ENCODE measurements at places on chromosomes 4 and X.

DNA sequence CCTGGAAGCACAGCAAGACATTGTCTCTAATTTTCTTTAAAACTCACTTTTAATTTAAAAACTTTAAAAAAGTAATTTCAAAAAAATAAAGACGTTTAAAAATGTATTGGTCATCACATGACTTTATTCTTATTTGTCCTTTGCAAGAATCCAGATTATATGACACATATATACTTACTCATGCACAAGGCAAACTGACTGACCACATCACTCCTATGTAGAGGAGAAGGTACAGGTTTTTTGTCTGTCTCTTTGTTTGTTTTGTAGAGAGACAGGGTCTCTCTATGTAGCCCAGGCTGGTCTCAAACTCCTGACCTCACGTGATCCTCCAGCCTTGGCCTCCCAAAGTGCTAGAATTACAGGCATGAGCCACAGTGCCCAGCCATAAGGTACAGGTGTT lies 28.6 kb downstream of the MAML3 start:
- DNase-seq = no peak

GRCh38 chrX:48747415-48748016 lies 14.0 kb upstream of the GLOD5 start:
- DNase-seq = no peak

GRCh38 chr4:106971636-106972035 lies 64.5 kb downstream of the DKK2 start:
- no peak for DNase-seq

DNA sequence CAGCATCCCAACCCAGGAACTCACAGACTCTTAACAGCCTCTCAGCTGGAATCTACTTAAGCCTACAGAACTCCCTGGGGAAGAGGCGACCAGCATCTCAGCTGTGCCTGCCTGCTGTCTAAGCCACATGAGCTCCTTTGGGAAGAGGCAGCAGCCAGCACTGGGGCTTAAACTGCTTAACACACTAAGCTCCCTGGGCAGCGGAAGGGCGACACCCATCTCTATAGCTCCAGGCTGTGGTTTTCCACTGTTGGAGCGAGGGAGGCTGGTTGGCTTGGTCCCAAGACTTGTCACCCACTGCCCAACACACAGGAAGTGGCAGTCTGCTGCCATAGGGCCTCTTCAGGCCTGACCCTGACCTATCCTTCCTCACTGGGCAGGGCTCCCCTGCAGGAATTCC lies 1544.1 kb upstream of the ADGRL3 start:
- DNase-seq = no peak

GRCh38 chr4:82287720-82288119 lies 86.1 kb downstream of the HNRNPD start:
- no peak for DNase-seq

GRCh38 chrX:47030339-47030738 lies 47.9 kb upstream of the RGN start:
- no peak for DNase-seq

DNA sequence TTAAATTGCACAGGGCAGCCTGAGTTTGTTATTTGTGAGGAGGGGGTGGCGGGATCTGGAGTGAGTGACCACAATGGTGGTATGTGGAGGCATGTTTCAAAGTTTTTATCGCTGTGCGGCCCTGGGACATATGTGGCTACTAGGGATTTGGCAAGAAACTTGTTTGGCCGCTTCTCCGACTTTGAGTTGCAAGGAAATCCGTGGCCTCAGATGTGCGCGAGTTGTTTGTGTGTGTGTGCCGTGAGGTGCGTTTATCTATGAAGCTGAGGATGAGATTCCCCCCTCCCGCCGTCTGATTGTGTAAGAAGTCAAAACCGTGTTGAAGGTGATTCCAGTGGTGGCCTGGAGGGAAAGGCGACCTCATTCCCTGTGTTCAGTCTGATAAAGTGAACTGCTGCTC lies 1.4 kb downstream of the JADE3 start:
- no peak for DNase-seq

DNA sequence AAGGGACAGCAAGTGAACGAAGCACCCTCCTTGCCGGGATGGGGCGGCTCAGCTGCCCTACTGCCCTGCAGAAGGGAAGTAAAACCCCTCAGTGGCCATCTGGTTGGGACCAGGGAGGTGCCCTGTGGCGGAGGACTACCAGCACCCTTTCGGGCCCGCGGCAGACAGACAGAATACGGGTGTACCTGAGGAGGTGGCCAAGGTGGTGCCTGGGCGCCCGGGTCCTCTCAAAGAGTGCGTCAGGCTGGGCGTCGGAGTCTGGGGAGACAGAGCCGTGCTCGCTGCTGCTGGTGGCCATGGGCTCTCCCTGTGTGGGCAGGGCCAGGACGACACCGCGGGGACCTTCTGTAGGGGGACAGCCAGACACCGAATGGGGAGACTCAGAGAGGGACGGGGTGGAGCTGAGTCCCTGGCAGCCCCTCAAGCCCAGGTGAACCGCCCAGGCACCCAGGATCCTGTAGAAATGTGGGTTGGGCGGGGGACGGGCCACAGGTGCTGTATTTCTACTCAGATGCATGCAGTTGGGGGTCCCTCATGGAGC lies 29.7 kb downstream of the PDHA1 start:
- DNase-seq = no peak

DNA sequence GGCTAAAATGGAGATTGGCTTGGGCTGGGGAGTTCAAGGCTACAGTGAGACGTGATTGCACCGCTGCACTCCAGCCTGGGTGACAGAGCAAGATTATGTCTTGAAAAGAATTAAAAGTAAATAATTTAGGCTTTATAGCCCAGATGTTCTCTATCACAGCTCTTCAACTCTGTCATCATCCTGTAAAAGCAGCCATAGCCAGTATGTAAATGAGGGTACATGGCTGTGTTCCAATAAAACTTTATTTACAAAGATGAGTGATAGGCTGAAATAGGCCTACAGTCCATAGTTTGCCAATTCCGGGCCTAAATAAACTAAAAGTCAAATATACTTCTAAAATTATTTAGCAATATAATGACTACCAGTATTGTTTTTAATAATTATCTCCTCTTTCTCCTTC lies 9.2 kb downstream of the RRH start:
- no peak for DNase-seq

DNA sequence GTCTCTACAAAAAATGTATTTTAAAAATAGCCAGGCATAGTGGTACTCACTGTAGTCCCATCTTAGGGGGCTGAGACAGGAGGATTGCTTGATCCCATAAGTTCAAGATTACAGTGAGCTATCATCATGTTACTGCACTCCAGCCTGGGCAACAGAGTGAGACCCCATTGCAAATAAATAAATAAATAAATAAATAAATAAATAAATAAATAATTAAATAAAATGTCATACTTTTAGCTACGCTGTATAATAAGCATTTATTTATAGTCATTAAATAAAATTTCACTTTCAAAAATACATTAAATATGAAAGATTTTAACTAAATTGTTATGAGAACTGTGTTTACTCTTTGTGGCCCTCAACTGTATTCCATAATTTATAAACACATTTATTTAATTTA lies 1124.2 kb downstream of the PCDH7 start:
- DNase-seq = no peak

- no peak for DNase-seq
Measured at GRCh38 chr4:108433832-108434231, 186.5 kb upstream of the RPL34 start.

- no peak for DNase-seq
Measured at GRCh38 chr4:145483514-145483913, 1.9 kb downstream of the SMAD1 start.

DNA sequence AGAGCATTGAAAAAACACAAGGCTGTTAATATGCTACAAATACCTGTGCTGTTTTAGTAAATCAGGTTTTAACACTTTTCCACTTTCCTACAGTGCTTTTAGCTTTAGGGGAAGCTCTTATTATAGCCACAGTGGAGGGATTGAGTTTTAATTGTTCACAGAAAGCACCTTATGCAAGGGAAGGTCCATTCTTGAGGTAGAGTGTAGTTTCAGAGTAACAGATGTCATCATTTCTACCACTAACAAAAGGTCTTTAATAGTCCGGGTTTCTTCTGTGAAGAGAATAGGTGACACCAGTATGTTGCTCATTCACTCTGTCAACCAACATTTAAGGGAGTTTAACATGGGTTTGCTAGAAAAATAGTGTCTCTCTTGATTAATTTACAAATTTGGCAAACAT lies 104.4 kb downstream of the STIM2 start:
- DNase-seq = no peak

- DNase-seq = no peak
Measured at GRCh38 chr4:77800483-77801259, 18.5 kb downstream of the CNOT6L start.

DNA sequence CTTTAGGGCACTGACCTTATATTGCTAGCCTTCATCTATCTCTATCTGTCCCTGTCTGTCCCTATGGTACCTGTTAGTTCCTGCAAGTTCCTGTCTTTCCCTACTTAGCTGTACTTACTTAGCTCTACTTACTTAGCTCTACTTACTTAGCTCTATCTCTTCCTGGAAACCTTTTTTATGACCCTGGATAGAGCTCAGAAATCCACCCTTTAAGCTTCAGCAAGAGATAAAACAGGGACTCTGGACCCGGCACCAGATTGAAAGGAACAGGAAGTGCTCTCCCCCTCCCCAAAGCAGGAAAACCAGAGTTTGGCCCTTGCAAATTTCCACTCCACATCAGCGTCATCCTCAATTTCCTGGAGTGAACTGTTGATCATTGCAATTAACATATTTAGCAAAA lies 12.3 kb upstream of the IL9R start:
- no peak for DNase-seq

GRCh38 chrX:17226736-17227135 lies 148.3 kb upstream of the NHS start:
- no peak for DNase-seq

Data from thoracic aorta (tissue), 2 donors.